ENCODE measurements at places on chromosomes 6 and 20.
A peak's percentile ranks its signal among the peaks of the same experiment; 100 is the strongest.

- no peak for DNase-seq
Observed at GRCh38 chr20:48667889-48668413, 159.8 kb downstream of the PREX1 start.

DNA sequence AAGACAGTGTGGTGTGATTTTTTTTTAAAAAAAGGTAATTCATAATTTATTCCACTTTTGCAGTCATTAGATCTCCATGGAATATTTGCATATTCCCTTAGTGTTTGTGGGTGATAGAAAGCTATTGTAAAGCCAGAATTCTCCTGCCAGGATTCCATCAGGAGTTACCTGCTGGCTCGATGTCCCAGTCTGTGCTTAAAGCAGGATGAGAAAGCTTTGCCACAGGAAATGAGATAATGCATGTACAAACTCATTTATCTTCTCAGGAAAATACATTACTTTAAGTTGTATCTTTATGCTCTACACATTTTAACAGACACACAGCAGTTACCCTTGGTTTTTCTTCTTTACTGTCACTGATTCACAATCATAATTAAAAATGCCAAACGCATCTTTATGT lies 553.0 kb downstream of the CD109 start:
- DNase-seq = no peak

- DNase-seq = no peak
Observed at GRCh38 chr6:137736048-137736818, 130.8 kb upstream of the TNFAIP3 start.

- DNase-seq = no peak
Observed at GRCh38 chr6:22970004-22970403, 400.6 kb downstream of the HDGFL1 start.

- peak; percentile 54 for DNase-seq
Observed at GRCh38 chr20:35145141-35145564, 2.0 kb downstream of the EDEM2 start.

DNA sequence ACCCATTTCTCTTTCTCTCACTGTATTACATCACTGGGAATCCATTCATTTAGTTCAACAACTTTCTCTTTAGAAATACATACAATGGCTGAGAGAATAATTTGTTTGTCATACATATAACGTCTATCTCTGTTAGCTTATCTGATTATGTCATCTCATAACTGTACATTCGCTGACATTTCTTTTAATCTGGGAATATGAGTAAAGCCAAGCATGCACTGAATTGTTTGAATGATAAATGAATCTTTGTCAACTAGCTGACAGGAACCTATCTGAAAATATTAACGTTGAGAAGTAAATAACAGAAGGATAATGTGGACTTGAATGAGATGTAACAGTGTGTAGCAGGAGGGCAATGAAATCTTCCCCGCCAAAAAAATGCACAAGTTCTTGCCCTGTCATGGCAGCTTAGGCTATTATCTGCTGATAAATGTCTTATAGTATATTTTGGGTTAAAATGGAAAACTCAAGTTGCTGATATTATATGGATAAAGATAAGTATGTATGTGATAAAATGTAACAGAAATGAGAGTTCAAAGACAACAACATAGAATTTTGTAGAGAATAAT lies 581.2 kb upstream of the ADGRB3 start:
- no peak for DNase-seq

- DNase-seq = no peak
Observed at GRCh38 chr6:20681243-20681684, 147.0 kb downstream of the CDKAL1 start.

GRCh38 chr20:21433329-21433890 lies 36.1 kb upstream of the NKX2-4 start:
- no peak for DNase-seq

GRCh38 chr6:31643818-31644454 lies 8.5 kb downstream of the BAG6 start:
- no peak for DNase-seq

DNA sequence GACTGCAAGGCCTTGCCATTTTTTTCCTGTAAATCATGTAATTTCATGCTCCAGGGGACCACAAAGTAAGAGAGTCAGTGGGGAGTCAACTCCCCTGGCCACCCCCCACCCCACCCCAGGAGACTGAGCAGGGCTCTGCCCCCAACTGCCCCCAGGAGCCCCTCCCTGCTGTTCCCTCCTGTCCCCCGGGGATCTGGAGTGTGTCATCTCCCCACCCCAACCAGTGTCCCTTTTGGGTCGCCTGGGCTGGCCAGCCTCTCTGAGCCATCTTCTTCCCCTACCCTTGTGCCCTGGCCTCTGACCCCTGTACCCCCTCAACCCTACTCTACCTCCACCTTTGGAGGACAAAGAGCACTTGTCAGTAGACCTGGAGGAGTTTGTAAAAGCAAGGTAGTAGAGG lies 29.4 kb downstream of the FOXP4 start:
- no peak for DNase-seq

- no peak for DNase-seq
Observed at GRCh38 chr6:134031696-134032255, 20.6 kb downstream of the SLC2A12 start.

DNA sequence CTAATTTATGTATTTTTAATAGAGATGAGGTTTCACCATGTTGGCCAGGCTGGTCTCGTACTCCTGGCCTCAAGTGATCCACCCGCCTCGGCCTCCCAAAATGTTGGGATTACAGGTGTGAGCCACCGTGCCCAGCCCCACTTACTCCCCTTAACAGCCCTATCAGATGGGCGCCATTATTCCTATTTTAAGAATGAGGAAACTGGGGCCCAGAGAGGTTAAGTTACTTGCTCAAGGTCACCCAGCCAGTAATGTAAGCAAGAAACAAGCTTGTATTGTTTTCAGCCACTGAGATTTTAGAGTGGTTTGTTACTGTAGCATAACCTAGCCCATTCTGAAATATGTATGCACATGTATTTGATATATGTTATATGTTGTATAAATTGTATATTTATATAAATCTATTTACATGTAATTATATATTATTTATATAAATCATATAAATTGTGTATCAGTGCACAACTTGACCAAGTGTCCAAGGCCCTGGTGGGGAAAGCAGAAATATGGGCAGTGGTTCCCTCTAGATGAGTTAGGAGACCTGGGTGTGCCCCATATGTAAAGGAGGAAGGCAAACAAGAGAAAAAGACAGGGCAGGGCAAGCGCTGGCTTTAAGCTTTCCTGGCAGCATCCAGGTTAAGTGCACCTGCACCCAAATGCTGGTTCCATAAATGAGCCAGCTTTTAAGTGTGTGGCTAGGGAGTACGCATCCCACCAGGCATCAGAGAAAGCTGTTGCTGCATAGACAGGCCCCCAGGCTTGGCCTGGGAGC lies 1.2 kb upstream of the GUCA1A start:
- no peak for DNase-seq

DNA sequence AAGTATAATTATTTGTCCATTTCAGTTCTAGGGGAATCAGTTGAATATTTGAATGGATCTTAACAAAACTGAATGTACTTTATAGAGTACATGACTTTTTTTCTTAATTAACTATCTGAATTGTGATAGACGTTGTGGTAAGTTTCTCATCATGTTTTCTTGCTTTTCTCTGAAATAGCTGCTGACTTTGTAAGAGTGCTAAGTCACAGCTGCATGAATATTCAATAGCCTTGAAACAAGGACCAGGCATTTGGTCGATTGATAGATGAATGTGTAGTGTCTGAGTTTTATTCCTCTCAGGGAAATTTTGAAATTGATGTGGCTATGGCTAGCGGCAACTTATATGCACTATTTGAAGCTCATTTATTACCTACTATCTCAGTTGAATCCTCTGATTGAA lies 56.0 kb downstream of the ADGRB3 start:
- no peak for DNase-seq

DNA sequence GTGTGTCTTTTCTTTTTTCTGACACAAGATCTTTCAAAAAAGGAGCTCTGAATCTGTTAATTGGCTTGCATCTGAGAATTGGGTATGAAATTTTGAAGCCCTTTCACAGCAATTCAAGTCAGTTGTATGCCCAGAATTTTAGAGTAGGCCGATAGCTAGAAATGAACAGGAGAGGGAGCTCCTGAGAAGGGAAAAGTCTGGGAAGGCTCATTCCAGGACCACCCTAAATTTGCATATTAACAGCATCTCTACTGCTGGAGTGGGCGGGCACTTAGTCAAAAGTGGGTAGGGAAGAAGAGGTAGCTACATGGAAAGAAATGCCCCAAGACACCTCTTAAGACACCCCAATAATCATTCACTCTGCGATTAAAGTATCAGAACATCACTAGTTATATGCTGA lies 928.3 kb downstream of the TBC1D32 start:
- no peak for DNase-seq

DNA sequence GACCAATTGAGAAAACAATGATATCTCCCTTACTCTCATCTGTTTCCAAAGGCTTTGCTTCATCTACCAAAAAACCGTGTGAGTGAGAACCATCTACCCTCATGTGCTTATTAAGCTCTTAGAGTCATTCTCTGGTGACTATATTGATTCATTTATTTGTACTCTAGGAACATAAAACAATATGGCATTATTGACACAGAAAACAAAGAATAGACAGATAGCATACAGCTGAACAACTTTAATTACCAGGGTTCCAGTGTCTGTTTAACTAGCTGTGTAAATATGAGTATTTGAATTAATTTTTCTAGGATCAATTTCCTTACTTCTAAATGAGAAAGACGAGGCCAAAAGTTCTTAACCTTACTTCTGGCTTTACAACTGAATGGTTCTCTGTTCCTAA lies 31.3 kb upstream of the HEY2 start:
- DNase-seq = no peak

DNA sequence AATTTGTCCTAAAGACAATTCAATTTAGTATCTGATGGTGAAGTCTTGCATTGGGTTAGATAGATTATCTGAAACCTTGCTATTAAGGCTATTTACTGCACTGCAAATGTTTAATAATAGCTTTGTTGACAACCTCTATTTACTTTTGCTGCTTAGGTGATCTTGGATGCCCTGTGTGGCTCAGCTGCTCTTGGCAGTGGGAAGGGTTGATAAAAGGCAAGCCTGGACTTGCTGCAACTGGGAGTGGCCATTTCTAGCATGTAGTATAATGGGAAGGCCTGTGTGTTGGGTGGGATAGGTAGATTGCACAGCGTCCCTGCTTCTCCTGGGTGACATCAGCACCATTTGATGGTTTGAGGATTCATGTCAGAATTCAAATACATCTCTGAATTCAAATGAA lies 49.1 kb downstream of the ARMC2 start:
- DNase-seq = peak; percentile 45
